Fibroblast of skin of left biceps (primary cell): ENCODE measurements at places on chromosomes 6 and 20.

DNA sequence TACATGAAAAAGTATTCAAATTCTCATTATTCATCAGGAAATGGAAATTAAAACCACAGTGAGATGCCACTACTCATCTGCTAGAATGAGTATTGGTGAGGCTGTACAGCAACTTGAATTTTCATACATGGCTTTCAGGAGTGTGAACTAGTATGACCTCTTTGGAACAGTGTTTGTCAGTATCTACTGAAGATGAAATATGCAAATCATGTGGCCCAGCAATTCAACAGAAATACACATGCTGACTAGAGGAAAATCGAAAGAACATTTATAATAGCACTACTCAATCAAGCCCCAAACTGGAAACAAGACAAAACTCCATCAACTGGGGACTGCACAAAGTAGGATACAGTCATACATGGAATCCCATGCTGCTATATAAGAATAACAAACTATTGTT, 102.2 kb downstream of the DCDC2 start:
- no peak for DNase-seq

DNA sequence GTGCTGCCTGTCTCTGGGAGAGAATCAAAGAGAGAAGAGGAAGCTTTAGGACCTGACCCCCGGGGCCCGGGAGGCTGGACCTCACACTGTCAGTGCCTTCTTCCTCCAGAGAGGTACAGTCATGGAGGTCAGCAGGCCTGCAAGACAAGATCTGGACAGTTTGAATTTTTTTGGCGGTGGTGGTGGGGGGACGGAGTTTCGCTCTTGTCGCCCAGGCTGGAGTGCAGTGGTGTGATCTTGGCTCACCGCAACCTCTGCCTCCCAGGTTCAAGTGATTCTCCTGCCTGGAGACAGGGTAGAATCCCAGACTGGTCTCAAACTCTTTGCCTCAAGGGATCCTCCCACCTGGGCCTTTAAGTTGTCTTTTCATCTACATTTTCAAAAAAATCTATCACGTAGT, 34.4 kb downstream of the NR2E1 start:
- no peak for DNase-seq

DNA sequence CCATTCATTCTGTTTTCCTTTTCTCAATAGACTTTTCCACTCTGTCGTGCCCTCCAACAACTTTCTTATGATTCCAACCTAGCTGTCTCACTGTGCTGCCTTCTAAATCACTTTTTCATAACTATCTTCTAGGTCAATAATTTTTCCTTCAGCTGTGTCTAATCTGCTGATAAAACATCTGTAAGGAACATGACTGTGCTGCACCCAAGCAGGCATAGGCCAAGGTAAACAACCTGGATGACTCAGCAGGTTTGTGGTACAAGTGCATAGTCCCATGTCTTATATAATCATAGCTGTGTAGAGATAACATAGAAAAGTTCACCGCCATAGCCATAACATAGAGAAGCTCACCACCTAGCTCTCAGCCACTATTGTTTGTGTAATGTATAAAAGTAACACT, 332.3 kb downstream of the PLCB1 start:
- DNase-seq, result no peak

- DNase-seq, result no peak
Measured at GRCh38 chr6:42979523-42980177, 669 bp upstream of the PEX6 start.

DNA sequence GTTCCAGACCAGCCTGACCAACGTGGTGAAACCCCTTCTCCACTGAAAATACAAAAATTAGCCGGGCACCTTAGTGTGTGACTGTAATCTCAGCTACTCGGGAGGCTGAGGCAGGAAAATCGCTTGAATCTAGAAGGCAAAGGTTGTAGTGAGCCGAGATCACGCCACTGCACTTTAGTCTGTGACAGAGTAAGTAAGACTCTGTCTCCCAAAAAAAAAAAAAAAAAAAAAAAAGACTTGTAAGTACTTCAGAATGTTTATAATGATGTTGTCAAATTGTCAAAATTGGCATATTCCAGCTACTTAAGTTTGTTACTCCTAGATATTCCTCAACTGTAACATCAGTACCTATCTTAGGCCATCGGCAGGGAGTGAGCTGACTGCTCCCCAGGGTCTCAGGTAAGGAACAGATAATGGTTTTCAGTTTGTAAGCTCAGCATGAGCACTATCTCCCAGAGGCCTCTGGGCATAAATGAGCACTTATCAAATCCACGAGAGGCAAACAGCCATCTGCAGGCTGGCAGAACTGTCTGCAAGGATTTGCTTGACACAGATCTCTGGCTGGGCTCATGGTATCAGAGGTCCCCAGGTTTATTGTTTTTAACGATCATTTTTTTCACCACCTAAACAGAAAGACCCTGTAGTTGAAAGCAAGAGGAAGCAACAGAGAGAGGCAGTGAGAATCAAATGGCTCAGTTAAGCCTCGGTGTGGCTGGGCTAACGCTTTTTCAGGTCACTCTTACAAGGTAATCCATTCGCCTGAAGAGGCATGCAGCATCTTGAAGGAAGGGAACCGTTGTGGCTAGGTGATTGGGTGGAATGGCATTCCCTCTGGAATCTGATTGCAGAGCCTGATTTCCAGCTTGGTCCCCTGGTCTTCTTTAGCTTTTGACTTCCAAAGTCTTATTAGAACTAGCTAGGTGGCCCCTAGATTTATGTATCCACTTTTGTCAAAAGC, 115.9 kb downstream of the LY86 start:
- DNase-seq, result no peak

DNA sequence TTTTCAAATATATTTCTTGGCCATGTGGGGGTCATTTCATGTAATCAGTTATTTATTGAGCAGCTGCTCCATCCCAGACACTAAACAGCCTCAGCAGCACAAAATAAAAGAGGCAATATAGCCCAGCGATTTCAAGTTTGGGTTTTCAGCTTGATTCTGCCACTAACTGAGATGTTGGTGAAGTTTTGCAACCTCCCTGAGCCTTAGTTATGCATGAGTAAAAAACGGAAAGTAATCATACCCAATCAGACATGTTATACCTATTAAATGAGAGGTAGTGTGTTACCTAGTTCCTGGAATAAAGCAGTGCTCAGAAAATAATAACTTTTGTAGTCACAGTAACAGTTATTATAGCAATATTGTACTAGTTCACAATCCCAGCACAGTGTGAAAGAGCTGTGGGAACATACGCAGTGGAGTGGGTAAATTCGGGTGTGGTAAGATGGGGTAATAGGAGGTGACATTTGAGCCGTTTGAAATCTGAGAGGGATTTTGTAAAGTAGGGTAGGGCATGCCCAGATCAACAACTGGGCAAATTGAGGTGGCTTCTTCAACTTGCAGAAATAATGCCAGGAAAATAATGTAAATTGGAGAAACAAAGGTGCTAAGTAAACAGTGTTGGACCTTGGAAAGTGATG, 1.5 kb downstream of the SLC9A8 start:
- DNase-seq, result no peak

DNA sequence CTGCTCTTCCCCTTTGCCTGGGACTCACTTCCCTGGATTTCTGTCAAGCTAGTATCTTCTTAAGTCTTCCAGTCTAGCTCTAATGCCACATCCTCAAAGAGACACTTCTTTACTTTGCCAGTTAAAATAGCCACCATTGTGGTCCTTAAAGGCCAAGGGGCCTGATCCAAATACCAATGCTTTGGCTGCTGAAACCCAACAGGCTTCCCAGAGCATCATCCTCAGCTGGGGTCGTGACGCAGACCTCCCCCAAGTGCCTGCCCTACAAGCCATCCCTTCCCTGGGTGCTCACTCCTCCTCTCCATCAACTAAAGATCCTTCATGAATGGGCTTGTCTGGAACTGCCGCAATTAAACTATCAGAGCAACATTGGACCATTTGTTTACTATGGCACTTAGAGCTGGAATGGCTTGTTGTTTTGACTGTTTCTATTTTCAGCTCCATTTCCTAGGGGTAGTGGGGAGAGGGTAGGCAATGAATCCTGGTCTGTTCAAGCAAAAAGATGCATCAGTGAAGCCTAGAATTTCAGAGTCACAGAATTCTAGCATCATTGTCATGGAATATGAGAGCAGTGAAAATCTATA, 79.6 kb upstream of the SIRPA start:
- DNase-seq, result no peak

DNA sequence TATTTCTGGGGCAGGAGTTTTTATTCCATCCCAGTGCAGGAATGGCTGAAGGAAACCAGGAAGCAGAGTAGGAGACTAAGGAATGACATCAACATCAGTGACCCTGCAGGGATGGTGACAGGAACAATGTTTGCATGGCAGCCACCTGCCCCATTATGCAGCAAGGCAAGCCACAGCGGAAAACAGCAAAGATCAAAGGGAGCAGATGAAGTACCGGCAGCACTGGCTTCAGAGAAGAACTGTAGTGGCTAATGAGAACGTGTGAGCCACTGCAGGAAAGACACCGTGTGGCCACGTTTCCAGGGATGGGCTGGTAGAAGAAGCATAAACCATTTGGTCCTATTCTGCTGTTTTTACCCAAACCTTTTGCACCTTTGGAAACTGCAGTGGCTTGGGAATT, 52.9 kb upstream of the TAB2 start:
- DNase-seq, result no peak

GRCh38 chr20:6614836-6615235, 152.7 kb upstream of the BMP2 start:
- DNase-seq, result no peak
